HTR-8/SVneo (cell line): ENCODE measurements at places on chromosomes 2 and 18.
A peak's percentile ranks its signal among the peaks of the same experiment; 100 is the strongest.

DNA sequence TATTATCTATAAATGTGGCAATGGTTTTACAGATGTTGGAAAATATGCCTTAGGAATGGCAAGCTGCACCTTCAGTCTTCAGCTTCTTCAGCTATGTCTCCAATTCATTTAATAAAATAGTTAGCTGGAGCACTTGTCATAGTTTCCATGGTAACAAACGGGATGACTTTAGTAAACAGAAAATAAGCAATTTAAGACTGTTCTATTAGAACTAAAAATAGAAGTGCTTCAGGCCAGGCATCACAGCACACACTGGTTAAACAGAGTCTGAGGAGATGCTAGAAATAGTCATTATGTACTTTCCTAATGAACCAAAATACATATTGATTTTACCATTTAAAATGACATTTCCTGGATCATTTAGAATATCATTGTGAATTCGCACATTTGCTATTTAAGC lies 195.0 kb downstream of the GCA start:
- no peak for DNase-seq

DNA sequence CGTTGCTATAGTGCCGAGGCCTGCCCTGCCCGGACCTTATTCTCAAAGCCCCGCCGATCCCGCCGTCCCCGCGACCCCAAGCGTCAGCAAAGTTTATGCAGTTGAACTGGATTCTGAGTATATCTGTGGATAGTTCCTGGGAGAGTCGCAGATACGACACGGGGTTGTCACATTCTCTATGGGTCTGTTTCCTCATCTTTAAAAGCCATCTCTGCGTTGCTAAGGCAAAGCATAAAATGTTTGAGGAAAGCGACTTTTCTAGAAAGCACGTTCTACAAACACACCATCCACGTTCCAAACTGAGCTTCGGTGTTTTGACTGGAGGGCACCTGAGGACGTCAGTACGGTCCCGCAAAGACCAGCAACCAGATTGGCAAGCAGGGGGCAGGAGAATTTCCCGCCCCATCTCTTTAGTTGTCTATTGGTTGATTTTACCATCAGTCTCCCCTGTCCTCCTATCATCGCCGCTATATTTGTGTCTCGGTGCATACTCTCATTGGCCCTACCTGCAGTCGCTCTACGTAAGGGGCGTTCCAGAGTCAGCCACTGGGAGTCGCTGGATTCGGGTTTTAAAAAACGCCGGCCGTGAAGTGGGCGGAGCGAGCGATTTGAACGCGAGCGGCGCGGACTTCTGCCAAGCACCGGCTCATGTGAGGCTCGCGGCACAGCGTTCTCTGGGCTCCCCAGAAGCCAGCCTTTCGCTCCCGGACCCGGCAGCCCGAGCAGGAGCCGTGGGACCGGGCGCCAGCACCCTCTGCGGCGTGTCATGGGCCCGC lies at the start of gene CENPA:
TSS of gene CENPA (plus strand) at position 626 of the 776 bp plus-strand sequence. CDS start at position 767, 141 bp downstream.
- peak; percentile 100 for DNase-seq

- DNase-seq, result no peak
Observed at GRCh38 chr2:70728128-70728527, 39.9 kb downstream of the ADD2 start.

DNA sequence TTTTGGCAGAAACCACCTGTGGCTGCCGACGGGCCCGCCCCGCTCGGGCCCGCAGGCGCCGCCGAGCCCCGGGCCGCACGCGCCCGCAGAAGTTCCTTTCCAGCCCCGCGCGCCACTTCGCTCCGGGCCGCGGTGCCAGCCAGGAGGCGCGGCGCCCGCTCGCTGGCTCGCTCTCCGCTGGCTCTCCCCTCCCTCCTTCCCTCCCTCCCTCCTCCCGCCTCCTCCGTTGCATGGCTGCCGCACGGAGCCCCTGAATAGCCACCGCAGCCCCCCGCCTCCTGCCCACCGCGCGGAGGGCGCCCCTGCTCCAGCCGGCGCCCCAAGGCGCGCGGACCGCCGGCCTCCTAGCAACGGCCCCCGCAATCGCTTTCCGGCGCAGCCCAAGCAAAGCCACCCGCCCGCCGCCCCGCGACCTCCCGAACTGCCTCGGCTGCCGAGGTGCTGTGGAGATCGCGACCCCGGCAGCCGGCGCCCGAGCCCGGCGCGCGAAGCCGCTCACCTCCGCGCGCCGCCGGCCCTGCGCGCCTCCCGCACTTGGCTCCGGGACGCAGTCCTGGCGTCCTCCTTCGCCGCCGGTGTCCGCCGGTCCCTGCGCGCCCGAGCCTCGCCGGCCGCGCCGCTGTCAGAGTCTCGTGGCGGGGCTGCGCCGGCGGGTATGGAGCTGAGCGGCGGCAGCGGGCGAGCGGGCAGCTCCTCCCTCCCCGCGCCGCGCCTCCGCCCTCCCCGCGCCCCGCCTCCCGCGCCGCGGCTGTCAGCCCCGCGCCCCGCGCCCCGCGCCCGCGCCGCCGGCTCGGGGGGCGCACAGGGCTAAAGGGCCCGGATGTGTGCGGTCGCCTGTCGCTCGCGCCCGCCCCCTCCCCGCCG lies at the start of gene ZBTB7C:
TSS of gene ZBTB7C (minus strand) at position 657 of the 864 bp plus-strand sequence.
- no peak for DNase-seq

DNA sequence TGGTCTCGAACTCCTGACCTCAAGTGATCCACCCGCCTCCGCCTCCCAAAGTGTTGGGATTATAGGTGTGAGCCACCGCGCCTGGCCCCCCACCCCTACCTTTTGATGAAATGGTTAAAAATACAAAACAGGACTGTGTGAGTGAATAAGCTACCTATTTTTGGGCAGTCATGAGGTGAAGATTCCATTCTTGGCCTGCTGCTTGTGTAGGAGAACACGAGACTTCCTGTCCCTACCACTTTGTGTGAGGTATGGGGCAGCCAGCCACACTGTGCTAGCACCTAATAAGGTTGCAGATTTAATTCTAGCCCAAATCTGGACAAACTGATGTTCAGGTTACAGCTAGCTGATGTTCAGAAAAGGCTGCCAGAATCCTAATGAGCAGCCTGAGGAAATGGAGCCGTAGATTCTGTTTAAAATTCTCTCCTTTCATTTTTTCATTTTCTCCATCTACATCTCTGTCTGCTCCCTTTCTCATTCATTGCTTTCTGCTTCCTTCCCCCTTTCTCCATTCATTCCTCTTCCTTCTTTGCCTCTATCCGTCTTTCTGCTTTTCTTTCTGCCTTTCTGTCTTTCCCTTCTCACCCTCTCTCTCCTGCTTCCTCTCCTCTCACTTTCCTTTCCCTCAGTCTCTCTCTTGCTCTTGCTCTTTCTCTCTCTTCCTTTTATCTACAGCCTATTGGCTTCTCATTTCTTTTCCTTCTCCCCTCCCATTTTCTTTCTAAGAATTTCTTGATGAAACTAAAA lies 4.6 kb upstream of the LTBP1 start:
- no peak for DNase-seq

GRCh38 chr18:64488698-64489097 lies 339.8 kb upstream of the LINC00305 start:
- DNase-seq, result no peak

GRCh38 chr2:231469583-231469950 lies 5.3 kb upstream of the NCL start:
- no peak for DNase-seq

DNA sequence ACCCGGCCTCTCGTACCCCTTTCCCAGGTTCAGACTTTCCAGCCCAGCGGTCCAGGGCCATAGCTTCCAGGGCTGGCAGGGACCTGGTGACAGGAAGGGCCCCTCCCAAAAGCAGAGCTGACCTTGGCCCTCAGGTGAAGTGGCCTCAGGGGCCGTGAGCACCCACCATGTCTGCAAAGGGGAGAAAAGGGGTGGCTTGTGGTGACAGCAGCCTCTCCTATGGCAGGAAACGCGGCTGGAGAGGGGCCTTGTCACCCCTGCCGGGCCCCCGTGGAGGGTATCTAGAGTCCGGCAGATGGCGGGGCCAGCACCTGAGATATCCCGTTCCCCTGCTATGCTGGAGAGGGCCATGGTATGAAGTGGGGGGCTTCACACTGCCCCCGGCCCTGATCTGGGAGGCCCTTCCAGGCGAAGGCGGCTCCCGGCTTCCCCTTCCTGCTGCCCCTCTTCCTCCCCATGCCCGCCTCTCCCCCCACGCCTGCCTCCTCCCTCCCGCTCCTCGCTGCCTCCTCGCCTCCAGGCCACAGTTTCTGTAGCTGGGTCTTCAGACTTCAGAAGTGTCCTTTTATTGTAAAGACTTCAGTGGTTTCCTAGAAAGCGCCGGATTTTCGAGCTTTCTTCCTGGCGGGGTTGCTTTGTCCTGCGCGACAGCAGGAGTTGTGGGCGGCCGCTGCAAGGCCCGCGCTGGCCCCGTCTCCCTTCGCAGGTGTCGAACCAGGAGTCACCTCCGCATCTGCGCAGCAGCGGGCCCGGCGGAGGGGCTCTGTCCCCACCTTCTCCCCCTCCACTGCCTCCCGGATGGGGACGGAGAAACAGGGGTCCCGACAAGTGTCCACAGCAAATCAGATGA lies 240.5 kb upstream of the MYT1L start:
- DNase-seq, result no peak

DNA sequence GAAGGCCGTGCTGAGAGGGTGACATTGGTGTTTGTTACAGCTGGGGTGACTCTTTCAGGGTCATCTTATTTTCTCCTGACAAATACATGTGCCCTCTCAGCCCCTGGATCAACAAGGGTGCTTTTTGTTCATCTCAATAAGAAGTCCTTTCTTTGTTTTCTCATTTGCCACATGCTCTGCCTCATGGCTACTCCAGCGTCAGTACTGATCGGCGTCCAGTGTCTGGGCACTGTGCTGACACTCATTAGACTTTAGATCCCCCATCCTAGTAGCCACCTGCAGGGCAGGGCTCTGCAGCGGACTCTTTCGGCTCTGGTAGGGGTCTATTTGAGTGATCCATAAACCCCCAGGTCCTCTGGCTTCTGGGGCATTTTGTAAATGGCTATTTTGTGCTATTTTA lies 38.4 kb downstream of the NPPC start:
- no peak for DNase-seq

- DNase-seq, result no peak
Observed at GRCh38 chr2:15260835-15261234, 300.3 kb downstream of the NBAS start.

GRCh38 chr2:47345590-47345924 lies 57.4 kb upstream of the MSH2 start:
- DNase-seq, result no peak

DNA sequence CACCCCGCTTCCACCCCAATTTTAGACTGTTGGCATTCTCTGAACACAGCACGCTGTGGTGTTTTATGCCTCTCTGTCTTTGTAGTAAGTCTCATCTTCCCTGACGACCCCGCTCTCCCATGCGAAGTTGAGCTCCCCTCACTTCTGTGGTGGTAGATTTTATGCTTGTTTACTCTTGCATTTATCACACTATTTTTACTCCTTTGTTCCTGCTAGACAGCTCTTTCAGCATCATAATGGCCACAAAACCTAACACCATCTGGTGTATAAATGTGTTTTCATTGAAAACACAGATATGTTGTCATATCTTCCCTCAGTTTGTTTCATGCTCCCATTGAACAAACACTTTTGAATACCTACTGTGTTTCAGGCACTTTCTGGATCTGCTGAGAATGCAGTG lies 57.1 kb downstream of the PKP4 start:
- DNase-seq, result no peak

DNA sequence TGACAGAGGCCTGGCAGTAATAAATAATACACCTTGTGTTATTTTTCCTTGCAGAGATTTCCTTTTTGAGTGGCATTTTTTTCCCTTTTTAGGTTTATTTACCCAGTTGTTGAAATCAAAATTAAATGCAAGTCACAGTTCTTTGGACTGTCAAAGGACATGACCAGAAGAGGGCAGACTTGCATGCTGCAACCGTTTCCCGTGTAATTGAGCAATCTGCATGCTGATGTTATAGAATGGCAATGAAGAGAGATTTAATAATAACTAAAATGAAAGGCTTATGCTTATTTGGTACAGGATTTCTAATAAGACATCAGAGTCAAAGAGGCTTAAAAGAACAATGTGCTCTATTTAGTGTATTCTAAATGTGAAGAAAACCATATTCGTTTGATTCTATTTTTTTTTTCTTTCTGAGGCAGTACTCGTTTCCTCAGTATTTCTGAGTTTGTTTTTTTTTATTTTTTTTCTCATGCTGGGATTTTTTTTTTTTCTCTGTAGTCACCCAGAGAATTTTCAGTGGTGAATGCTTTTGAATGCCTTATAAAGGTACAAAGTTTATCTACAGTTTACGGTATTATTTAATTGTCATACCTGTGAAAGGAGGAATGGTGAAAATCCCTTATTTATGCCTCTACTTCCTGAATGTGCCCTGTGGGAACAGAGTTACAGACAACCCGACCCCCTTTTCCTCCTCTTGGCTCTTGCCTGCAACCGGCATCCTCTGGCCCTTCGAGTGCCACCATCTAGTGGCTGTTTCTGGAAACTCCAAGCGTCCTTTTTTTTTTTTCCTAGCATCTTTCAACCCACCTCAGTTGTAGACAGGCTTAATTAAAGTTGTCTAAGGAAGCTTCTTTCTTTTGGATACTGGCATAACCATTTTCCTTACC lies 368.5 kb downstream of the LRRTM1 start:
- DNase-seq, result peak; percentile 28
